Progenitor cell of endocrine pancreas (in vitro differentiated cells): ENCODE measurements at places on chromosomes 3 and 15. TPM values are rescaled to one million over a fixed set of nuclear protein-coding genes. Genes with fewer than 3 reads are reported as not detected.
A peak's percentile ranks its signal among the peaks of the same experiment; 100 is the strongest.

- H3K4me1 ChIP-seq, result peaks cover 15% of the 10 kb centered on the region
- DNase-seq, result no peak
- no peaks in the 10 kb centered on the region for H3K27me3 ChIP-seq
- H3K36me3 ChIP-seq, result peaks cover 4% of the 10 kb centered on the region
Observed at GRCh38 chr15:45521596-45522327, 793 bp downstream of the SLC30A4 start.

- H3K27ac ChIP-seq, result no peak overlapping the region
- no peaks in the 10 kb centered on the region for H3K27me3 ChIP-seq
- peaks cover 2% of the 10 kb centered on the region for H3K36me3 ChIP-seq
- DNase-seq, result no peak
- no peaks in the 10 kb centered on the region for H3K4me1 ChIP-seq
Observed at GRCh38 chr15:23395832-23396231, 41.3 kb downstream of the GOLGA8S start.

- no peak overlapping the region for H3K4me3 ChIP-seq
- peaks cover 2% of the 10 kb centered on the region for H3K36me3 ChIP-seq
- H3K4me1 ChIP-seq, result no peaks in the 10 kb centered on the region
- DNase-seq, result no peak
- H3K27me3 ChIP-seq, result no peaks in the 10 kb centered on the region
- no peak overlapping the region for H3K27ac ChIP-seq
Observed at GRCh38 chr3:55682461-55682860, 195.4 kb upstream of the WNT5A start.

DNA sequence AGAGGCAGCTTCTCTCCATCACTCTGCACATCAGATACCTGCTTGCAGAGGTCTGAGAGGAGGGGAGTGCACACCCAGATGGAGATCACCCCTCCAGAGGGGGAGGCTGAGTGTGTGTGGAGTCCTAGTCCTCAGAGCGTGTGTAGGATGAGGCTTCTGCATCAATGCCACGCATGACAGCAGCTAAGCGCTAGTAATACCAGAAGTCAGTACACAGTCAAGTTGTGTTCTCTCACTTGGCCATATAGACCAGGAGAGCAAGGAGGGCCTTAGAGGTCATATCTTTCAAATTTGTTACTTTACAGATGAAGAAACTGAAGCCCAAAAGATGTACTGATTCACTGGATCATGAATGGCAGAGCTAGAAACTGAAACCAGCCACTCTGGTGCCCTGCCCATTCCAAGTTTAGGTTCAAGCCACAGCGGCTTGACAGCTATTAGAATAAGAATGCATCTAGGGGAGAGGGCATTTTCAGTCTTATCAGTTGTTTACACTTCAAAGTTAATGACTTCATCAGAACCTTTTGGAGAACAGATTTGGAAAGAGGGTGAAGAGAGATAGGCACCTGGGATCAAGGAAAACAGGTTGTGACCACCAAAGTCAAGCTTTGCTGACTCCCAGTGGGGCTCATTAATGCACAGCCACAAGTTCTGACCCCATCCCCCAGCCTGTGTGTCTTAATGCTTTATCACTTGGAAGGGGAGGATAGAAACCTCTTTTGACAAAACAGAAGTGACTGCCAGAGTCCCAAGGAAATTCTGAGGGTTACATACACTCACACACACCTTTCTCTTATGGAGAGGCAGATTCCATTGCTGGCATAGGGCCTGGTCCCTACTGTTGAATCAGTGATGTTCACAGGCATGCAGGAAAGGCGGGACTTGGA lies 310.3 kb downstream of the CHST2 start:
- DNase-seq, result no peak
- H3K27me3 ChIP-seq, result peaks cover 2% of the 10 kb centered on the region
- H3K36me3 ChIP-seq, result no peaks in the 10 kb centered on the region
- H3K4me3 ChIP-seq, result no peak overlapping the region
- no peak overlapping the region for H3K27ac ChIP-seq

- no peak overlapping the region for H3K4me3 ChIP-seq
- peak overlapping the region; percentile 49 for H3K27ac ChIP-seq
- DNase-seq, result no peak
- H3K4me1 ChIP-seq, result peaks cover 12% of the 10 kb centered on the region
- peaks cover 12% of the 10 kb centered on the region for H3K36me3 ChIP-seq
Observed at GRCh38 chr15:51878446-51879386, 49.3 kb downstream of the TMOD3 start.

- peak overlapping the region; percentile 98 for H3K27ac ChIP-seq
- peaks cover 17% of the 10 kb centered on the region for H3K36me3 ChIP-seq
- H3K4me1 ChIP-seq, result peaks cover 32% of the 10 kb centered on the region
- peak; percentile 86 for DNase-seq
- no peaks in the 10 kb centered on the region for H3K27me3 ChIP-seq
- H3K4me3 ChIP-seq, result peak overlapping the region; percentile 85
Observed at GRCh38 chr15:29821416-29822099, 710 bp downstream of the TJP1 start.

DNA sequence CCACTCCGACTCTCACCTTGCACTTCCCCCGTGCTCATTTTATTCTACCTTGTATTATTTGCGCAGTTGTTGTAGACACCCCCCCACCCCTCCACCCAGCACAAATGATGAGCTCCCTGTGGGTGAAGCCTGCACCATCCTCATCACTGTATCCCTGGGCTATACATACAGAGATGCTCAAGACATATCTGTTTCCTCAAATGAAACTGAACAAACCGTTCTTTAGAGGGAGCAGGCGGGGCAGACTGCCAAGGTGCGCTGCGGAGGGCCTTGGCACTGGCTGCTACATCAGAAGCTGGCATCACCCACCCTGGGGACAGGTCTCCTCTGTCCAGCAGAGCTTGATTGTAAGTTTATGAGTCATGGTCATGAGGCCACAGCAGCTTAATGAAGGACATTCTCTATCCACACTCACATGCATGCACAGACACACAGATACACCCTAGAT lies 29.0 kb downstream of the ADCY5 start:
- no peak overlapping the region for H3K4me3 ChIP-seq
- H3K4me1 ChIP-seq, result peaks cover 40% of the 10 kb centered on the region
- H3K27ac ChIP-seq, result peak overlapping the region; percentile 39
- no peaks in the 10 kb centered on the region for H3K36me3 ChIP-seq

DNA sequence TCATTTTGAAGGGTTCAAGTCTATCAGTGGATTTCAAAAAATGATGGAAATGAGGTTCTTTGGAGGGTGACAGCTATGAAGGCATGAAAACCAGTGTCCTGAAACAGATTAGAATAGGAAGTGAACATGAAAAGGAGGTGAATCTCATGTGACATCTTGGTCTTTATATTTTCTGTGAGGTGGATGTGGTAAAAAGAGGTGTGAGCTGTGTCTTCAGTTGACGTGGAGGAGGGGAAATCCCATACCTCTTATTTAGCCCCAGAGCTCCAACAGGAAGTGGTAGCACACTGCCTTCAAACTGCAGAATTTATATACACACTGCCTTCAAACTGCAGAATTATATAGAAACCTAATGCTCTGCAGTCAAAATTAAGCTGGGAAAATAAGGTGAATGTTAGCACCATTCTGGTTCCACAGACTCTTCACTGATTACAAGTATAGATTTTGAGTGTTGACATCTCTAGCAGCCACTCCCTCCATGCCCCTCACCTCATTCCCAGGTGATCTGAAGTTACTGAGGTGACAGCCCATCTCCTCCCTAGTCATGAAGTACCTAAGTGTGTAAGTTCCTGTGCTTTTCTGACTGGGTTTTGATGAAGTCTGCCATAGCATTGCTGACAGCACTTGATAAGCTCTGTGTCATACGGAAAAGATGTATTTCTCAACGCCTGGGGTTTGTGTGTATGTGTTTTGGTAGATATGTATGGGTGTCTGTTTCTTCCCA lies 2.7 kb downstream of the RAB8B start:
- H3K27me3 ChIP-seq, result peaks cover 13% of the 10 kb centered on the region
- no peak overlapping the region for H3K27ac ChIP-seq
- H3K4me1 ChIP-seq, result peaks cover 13% of the 10 kb centered on the region
- no peaks in the 10 kb centered on the region for H3K36me3 ChIP-seq
- DNase-seq, result no peak
- no peak overlapping the region for H3K4me3 ChIP-seq

- H3K27ac ChIP-seq, result no peak overlapping the region
- H3K36me3 ChIP-seq, result peaks cover 1% of the 10 kb centered on the region
- peaks cover 19% of the 10 kb centered on the region for H3K27me3 ChIP-seq
- H3K4me1 ChIP-seq, result peaks cover 10% of the 10 kb centered on the region
- no peak overlapping the region for H3K4me3 ChIP-seq
- DNase-seq, result no peak
Observed at GRCh38 chr3:51999846-52000245, 4.2 kb upstream of the RPL29 start.

DNA sequence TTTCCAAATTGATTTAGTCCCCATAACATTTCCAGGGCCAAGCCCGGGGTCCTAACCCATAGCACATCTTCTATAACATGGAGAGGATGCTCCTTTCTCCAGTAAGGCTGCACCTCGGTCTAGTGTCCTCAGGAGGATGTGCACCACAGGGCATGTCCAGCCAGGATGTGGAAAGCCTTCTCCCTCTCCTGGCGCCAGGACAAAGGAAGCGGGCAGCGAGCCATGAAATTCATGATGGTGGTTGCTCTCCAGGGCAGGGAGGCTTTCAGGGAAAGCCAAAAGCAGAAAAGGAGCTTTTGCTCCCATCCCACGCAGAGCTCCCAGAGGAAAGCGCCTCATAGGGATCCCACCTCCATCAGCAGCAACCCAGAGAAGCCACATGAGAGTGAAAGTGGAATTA lies 220.0 kb downstream of the ADAMTSL3 start:
- no peak overlapping the region for H3K4me3 ChIP-seq
- no peaks in the 10 kb centered on the region for H3K36me3 ChIP-seq
- peaks cover 12% of the 10 kb centered on the region for H3K4me1 ChIP-seq
- no peak overlapping the region for H3K27ac ChIP-seq

DNA sequence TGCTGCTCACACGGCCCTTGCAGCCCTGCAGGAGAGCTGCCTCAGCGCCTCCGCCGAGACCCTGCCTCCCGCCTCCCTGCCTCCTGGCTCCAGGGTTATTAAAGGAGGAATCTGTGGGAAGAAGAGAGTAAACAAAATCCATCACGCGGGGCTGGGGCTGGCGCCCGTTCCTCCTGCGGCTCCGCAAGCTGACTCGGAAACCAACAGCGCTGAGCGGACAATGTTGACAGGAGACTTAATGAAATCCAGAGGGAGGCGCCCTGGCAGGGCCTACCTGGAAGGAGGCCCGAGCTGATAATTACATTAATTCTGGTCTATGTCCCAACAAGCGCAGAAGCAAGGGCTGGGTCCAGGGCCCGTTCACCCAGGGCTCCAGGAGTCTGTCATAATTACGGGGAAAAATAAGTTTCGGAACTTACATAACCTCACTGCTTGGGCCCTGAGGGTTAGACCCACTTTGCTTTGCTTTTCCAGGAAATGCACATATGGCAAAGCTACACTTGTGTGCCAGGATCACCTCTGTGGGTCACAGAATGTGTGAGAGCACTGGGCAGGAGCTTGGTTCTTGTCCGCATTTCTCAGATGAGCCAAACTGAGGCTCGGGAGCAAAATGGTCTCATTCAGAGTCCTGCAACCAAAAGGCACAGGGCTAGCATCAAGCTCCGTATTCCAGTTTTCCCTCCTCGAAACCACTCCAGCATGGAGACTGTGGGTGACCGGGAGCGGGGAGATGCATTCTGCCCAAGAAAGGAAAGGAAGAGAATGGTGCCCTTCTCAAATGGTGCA lies 43.8 kb upstream of the SLC6A6 start:
- no peak overlapping the region for H3K27ac ChIP-seq
- no peaks in the 10 kb centered on the region for H3K36me3 ChIP-seq
- peaks cover 12% of the 10 kb centered on the region for H3K27me3 ChIP-seq
- H3K4me1 ChIP-seq, result peaks cover 2% of the 10 kb centered on the region

DNA sequence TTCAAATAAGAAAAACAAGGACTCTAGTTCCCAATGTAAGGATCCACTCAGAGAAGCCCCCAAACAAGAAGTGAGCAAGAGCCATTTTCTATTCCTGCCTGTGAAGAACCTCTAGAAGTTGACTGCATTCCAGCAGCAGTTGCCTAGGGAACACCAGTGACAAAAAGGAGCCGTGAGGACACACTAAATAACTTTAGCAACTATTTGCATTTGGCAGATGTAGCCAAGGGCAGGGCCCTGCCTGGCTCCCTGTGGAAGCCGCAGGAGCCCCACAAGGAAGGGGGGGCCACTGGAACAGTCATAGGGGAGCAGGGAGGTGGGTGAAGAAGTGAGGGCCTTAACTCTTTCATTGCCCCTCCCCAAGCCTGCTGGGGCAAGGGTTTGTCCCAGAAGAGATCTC lies 470.2 kb upstream of the PROK2 start:
- no peak overlapping the region for H3K4me3 ChIP-seq
- H3K36me3 ChIP-seq, result no peaks in the 10 kb centered on the region
- peaks cover 9% of the 10 kb centered on the region for H3K4me1 ChIP-seq
- peak overlapping the region; percentile 31 for H3K27ac ChIP-seq
- H3K27me3 ChIP-seq, result peaks cover 10% of the 10 kb centered on the region
- no peak for DNase-seq

DNA sequence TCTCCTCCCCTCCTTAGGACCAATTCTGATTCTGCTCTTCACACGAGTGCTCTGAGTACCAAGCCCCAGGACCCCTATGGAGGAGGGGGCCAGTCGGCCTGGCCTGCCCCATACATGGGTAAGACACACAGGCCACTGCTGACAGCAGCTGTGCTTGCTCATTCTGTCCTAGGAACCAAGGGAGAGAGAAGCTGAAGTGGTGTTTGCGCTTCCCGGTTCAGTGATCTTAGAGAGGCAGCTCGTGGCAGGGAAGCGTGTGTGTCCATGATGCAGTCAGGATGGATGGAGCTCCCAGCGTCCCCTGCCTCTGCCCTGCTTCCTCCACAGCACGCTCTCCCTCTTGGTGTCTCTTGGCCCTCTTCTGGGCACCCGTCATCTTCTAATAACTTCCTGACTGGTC lies 77.6 kb downstream of the CRTC3 start:
- H3K4me1 ChIP-seq, result peaks cover 16% of the 10 kb centered on the region
- H3K27me3 ChIP-seq, result no peaks in the 10 kb centered on the region
- no peak for DNase-seq
- no peak overlapping the region for H3K27ac ChIP-seq
- H3K4me3 ChIP-seq, result no peak overlapping the region

- peak overlapping the region; percentile 89 for H3K4me3 ChIP-seq
- no peaks in the 10 kb centered on the region for H3K27me3 ChIP-seq
- H3K36me3 ChIP-seq, result peaks cover 5% of the 10 kb centered on the region
- peak; percentile 15 for DNase-seq
Observed at GRCh38 chr3:69079269-69080159, 651 bp downstream of the UBA3 start.

- H3K27me3 ChIP-seq, result no peaks in the 10 kb centered on the region
- no peaks in the 10 kb centered on the region for H3K36me3 ChIP-seq
- H3K27ac ChIP-seq, result no peak overlapping the region
- DNase-seq, result no peak
Observed at GRCh38 chr3:177615015-177615414, 417.7 kb upstream of the TBL1XR1 start.

- H3K27ac ChIP-seq, result no peak overlapping the region
- no peaks in the 10 kb centered on the region for H3K27me3 ChIP-seq
- H3K4me3 ChIP-seq, result no peak overlapping the region
Observed at GRCh38 chr3:86723433-86723832, 267.5 kb downstream of the VGLL3 start.

GRCh38 chr3:100518244-100518643 lies 25.8 kb downstream of the TMEM45A start:
- DNase-seq, result no peak
- H3K27me3 ChIP-seq, result no peaks in the 10 kb centered on the region
- peaks cover 9% of the 10 kb centered on the region for H3K36me3 ChIP-seq
- no peak overlapping the region for H3K4me3 ChIP-seq
- H3K27ac ChIP-seq, result no peak overlapping the region

ARHGAP31 gene
- total RNA-seq, result 0.84 and 1.4 TPM in 2 replicates

WDR93 gene
- 0.91 and 1.3 TPM in 2 replicates for total RNA-seq

HTR3E gene
- total RNA-seq, result not detected in 2 replicates

FES gene
- 13.8 and 16.2 TPM in 2 replicates for total RNA-seq

ZNF860 gene
- 2.1 and 2.2 TPM in 2 replicates for total RNA-seq

TMEM42 gene
- 13.4 and 13.6 TPM in 2 replicates for total RNA-seq

MAGI1 gene
- total RNA-seq, result 142 and 150 TPM in 2 replicates

ZNF148 gene
- 48.6 and 53.7 TPM in 2 replicates for total RNA-seq

IQCF5 gene
- total RNA-seq, result not detected in 2 replicates

RTP3 gene
- not detected in 2 replicates for total RNA-seq

NME9 gene
- total RNA-seq, result 2.3 and 2.4 TPM in 2 replicates

CAND2 gene
- 7.9 and 11.0 TPM in 2 replicates for total RNA-seq

RARRES1 gene
- 1.1 and 3.3 TPM in 2 replicates for total RNA-seq

ROBO2 gene
- total RNA-seq, result 75.2 and 83.8 TPM in 2 replicates
